ENCODE measurements at places on chromosomes 16 and 17.

DNA sequence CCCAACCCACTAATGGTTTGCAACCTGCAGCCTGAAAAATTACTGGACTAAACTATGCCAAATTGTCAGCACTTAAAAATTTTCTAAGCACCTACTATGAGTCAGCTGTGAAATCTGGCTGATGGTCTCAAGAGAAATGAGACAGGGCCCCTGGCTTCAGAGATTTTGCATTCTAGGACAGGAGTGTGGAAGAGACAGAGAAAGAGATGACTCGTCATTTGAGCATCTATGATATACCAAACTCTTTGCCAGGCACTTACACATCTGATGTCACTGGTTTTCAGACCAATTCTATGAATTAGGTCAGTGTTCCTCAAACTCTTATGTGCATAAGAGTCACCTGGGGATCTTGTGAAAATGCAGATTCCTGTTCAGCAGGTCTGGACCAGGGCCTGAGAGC is 44.4 kb downstream of the CLEC19A start:
- no peak for DNase-seq

- DNase-seq = no peak
Measured at GRCh38 chr17:5011928-5012327, 14.2 kb downstream of the KIF1C start.

DNA sequence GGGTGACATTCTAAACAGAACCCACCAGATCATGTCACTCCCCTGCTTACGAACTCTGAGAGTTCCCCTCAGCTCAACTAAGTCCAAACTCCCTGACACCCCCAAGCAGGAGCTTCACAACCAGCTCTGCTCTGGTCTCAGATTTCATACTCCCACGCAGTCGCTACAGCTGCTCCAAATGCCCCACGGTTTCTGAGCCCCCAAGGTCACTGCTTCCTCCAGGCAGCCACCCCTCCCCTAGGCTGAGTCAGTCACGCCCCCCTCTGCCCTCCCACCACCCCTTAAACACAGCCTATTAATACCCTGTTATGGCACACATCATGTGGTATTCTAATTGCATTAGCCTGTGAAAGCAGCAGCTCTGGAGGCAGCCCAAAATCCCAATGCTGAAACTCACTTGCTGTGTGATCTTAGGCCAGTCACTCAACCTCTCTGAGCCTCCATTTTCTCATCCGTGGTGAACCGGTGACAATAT is 51.5 kb downstream of the GSG1L start:
- DNase-seq = no peak

DNA sequence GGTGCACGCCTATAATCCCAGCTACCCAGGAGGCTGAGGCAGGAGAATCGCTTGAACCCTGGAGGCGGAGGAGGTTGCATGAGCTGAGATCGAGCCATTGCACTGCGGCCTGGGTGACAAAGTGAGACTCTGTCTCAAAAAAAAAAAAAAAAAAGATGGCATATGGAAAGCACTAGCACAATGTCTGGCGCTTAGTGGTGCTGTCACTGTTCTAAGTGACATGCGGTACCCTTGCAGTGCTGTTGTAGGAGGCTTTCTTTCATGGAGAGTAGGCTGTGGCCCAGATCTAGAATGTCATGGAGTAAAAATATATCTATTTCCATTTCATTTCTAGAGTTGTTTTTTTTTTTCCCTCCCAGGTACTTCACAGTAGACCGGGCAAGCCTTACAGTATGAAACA is 14.6 kb upstream of the METTL9 start:
- DNase-seq = no peak

DNA sequence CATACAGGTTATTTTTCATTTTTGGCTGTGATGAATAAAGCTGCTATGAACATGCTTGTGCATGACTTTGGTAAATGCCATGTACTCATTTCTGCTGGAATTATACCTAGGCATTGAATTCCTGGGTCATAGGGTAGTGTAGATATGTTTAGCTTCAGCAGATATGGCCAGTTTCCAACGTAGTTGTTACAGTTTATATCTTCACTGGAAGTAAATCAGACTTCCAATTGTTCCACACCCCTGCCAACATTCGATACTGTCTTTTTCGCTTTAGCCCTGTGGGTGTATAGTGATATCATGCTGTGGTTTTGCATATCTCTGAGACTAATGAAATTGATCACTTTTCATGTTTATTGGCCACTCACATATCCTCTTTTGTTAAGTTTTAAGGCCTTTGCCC is 50.4 kb downstream of the ARHGAP27 start:
- DNase-seq = no peak

GRCh38 chr17:54418467-54418866 is 482.2 kb upstream of the TOM1L1 start:
- DNase-seq = no peak

DNA sequence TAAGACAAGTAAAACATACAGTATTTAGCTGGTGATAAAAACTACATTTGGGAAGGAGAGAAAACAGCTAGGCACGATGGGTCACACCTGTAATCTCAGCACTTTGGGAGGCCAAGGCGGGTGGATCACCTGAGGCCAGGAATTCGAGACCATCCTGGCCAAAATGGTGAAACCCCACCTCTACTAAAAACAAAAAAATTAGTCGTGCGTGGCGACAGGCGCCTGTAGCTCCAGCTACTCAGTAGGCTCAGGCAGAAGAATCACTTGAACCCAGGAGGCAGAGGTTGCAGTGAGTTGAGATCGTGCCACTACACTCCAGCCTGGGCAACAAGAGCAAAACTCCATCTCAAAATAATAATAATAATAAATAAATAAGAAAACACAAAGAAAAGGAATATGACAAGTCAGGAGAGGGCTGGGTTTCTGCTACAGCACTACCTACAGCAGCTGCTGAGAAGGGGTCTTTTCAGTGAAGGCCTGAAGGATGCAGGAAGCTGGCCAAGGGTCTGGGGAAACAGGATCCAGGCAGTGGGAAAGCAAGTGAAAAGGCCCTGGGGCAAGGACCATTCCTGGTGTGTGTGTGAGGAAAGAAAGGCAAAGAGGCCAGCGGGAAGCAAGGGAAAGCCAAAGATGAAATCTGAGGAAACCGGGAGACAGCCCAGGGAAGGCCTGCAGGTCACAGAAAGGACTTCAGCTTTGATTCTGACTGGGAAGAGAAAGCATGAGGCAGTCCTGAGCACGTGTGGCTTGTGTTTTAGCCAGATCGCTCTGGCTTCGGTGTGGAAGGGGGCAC is 10.6 kb downstream of the MBTPS1 start:
- no peak for DNase-seq

DNA sequence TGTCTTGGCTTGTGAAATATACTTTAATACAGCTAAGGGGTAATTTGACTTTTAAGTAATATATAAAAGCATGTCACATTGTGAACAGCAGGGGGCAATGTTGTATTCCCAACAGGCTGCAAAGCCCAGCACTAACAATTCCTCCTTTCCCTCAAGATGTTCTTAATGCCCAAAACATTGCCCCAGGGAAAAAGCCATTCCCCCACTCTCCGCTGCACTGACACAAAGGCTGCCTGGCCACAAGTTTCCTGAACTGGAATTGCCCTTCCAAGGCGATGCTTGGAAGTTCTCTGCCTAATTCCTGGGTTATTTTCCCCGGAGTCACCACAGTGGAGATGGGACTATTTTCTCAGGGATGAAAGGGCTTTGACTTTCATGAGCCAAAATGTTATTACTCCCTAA is 27.2 kb downstream of the CLEC16A start:
- peak; percentile 43 for DNase-seq

- DNase-seq = peak; percentile 73
Measured at GRCh38 chr16:84786605-84787262, 33.1 kb upstream of the CRISPLD2 start.

DNA sequence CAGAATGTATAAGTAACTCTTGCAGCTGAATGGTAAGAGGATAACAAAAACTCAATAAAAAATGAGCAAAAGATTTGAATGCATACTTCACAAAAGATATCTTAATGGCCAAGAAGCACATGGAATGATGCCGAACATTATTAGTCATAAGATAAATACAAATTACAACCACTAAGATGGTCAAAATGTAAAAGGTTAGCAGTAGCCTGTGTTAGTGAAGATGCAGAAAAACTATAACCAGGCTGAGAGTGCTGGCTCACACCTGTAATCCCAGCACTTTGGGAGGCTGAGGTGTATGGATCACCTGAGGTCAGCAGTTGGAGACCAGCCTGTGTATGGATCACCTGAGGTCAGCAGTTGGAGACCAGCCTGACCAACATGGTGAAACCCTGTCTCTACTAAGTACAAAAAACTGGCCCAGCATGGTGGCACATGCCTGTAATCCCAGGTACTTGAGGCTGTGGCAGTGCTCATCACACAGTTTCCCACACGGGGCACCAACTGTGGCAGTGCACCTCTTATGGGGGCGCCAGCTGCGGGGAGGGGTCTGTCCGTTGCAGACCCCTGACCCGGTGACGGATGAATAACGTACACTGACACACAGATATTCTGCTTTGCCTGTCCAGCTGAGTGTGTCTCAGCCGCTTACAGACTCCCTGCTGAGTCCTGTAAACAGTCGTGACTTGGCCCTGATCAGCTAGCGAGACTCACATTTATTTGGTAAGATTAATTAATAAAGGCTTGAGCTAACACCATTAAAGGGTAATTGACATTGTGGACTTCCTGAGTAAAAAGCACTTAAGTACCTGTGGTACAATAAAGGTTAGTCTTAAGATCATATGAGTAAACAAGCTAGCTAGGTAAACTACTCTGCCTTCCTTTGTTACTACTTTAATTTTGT is 45.7 kb upstream of the FAM20A start:
- DNase-seq = peak; percentile 39

DNA sequence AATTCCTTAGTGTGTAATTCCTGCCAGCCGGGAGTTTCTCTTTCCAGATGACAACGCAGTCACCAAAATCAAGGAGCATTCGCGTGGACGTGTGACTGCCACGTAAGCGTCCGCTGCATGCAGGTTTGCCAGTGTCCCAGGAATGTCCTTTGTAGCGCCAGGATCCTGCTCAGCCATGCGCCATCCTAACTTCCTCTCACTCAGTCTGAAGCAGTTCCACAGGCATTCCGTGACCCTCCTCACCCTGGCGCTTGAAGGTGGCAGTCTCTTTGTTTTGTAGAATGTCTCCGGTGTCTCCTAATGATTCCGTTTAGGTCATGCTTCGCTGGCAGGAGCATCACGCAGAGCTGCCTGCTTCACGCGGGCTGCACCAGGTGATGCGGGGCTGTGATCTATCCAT is 88.6 kb downstream of the RPTOR start:
- DNase-seq = no peak

DNA sequence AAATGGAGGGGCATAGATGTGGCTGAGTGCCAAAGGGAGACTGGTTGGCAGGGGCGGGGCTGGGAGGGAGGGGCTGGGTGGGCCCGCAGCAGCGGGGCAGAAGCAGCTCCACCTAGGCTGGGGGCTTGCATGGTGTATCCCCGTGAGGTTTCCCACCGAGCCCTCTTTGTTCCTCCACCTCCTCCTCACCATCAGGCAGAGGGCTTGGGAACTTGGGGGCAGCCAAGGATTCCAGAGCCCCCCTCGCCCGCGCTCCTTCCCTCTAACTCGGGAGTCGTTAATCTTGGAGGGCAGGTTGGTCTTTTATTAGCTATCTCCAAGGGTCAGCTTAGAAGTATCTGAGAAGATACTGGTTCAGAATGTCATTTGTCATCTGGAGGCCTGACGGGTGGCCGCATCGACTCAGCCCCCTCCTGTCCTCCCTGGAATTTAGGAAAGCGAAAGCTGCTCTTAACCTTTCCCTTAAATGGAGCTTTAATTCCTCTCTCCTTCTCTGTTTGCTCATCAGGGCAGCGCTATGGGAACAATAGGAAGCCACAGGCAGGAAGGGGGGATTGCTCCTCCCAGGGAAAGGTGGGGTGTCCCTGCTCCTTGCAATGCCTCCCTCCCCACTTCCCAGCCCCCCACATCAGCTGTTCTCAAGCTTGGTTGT is 274.3 kb upstream of the XYLT1 start:
- DNase-seq = no peak

GRCh38 chr16:86643671-86644070 is 65.3 kb downstream of the FOXL1 start:
- no peak for DNase-seq

DNA sequence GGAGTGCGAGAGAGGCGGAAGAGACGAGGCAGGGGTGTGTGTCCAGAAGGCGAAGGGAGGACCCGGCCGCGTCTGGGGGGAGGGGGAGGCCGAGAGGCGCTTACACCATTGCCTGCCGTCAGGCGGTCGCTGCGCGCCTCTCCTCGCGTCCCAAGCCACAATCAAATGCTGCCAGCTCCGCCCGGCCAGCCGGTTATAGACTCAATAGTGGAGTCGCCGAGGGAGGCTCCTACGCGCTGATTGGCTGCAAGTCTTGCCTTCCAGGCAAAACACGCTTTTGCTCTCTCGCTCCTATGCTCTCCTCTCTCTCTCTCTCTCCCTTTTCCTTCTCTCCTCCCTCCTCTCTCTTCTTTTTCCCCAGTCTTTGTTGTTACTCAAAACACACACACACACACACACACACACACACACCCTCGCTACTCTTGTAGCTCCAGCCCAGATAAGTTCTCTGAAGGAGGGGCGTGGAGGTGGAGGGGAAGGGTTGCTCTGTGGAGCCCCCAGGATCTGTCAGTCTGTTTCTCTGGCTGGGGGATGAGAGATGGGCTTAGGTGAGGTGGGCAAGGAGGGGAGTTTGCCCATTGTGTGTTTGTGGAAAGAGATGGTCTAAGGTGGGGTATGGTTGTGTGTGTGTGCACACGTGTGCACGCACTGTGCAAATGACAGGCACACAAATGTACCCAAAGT is at the start of gene DLX3:
TSS of gene DLX3 (minus strand) at position 170 of the 684 bp plus-strand sequence. CDS start 226 bp downstream, outside the sequence.
- peak; percentile 81 for DNase-seq

DNA sequence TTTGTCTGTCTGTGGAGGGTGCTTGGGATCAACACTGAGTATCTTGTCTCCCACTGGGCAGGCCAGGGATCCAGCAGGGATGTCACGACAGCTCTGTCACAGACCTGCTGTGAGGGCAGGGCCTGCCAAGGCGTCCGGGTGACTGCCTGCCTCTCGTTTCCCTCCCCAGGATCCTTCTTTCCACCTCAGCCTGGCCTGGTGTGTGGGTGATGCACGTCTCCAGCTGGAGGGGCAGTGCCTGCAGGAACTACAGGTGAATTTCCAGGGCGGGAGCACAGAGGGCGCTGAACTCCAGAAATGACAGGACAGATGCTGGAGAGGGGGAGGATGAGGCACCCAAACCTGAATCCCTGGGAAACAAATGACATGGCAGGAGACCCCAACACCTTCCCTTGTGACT is 6.8 kb upstream of the MMP15 start:
- DNase-seq = no peak

DNA sequence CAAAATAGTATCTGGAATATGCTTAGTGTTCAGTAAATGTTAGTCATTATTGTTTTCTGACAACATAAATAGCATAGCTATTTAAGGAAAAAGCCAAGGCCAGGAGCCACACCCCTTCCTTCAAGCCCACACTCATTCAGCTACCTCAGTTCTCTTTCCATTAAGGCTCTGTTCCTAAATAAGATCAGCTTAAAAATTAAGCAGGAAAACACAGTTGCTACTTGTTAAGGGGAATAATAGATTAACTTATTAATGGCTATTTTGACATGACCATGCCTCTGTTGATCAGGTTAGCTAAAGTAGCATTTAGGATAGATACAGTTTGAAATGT is 158.1 kb downstream of the CHD9 start:
- no peak for DNase-seq
